Stimulated activated CD8-positive, alpha-beta memory T cell treated with anti-CD3 and anti-CD28 coated beads, Interleukin-4, amount 100 ng/mL, for 4 hours (primary cell): ENCODE measurements at places on chromosomes 5 and 9.

- DNase-seq = no peak
These were observed 309.1 kb downstream of the PSAT1 start for GRCh38 chr9:78606001-78606379.

GRCh38 chr5:965604-966344 lies 42.8 kb upstream of the NKD2 start:
- no peak for DNase-seq

DNA sequence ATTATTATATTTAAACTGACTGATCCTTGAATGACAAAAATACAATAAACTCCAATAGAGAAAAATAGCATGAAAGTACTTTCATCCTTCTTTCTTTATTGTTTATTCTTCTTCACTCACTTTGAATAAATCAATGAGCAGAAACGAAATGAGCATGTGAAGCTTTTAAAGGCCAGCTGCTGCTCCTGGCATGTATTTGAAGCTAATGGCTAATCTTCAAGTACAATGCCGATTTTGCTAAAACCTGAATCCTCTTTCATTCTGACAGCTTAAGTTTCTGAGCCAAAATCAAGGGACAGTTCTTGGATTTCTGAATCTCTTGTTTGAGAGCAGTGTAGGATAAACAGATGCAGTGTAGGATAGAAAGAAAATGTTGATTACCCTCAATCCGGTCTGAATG lies 237.3 kb downstream of the CDH10 start:
- DNase-seq = no peak

GRCh38 chr9:134139081-134139480 lies 3.2 kb downstream of the WDR5 start:
- no peak for DNase-seq

DNA sequence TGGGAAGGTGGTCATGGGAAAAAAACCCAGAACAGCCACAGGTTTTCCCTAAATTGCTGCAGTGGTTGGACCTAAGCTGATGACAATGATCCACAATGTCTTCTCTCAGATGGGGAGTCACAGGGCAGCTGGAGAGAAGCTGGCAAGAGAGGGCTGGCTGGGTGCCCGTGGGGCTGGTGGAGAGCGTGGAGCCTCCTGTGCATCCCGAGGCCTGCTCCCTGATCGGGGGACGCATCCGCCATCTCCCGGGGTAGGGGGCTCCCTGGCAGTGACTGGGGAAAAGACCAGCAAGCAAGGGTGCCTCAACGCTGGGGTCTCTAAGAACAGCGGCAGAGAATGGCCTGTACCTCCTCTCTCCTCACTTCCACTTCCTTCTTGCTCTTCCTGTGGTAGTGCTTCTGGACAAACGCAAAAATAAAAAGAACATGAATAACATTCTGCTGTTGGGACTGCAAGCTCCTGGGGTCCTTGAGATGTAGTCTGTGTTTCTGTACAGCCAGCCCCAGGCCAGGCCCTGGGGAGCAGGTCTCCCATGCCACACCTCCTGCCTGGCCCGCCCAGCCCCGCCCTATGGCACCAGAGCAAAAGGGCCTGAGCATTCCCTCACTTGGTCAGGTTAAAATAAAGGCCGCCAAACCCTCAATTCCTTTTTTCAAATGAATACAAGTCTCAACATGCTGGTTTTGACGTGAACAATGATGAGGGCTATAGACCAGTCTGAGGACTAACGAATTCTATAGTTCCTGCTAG lies 7.0 kb upstream of the MRNIP start:
- no peak for DNase-seq

DNA sequence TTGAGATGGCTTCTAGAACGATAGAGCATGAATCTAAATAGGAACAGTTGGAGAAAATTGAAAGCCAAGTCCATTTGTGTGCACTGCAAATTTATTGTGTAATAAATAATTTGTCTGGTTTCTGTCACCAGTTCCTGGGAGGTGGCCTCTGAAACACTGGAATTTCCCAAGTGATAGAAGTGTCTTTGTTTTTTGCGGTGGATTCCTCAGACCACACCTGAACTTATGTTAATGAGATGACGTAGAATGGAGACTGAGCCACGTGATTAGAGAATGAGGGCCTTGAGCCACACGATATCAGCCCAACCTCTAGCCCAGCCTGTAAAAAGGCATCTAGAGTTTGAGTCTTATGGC lies 105.1 kb downstream of the MSX2 start:
- DNase-seq = no peak

DNA sequence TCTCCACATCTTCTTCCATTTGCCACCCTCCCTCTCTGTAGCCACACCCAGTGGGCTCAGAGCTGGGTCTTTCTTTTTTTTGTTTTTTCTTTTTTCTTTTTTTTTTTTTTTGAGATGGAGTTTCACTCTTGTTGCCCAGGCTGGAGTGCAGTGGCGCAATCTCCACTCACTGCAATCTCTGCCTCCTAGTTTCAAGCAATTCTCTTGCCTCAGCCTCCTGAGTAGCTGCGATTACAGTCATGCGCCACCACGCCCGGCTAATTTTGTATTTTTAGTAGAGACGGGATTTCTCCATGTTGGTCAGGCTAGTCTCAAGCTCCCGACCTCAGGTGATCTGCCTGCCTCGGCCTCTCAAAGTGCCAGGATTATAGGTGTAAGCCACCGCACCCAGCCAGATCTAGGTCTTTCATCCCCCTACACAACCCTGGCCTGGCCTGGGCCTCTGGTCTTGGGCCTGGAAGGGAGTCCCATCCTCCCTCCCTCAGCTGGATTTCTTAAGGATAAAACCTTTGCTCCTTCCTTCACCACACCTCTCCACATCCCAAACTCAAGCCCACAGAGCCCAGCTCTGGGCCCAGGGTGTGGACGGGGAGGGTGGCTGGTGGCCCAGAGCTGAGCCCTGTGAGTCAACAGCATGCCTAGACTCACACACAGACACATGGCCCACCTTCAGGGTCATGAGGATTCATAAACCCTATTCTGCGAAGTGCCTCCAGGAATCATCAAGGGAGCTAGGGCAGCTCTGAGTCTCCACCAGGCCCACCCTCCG lies 18.8 kb upstream of the KCNIP1 start:
- no peak for DNase-seq

DNA sequence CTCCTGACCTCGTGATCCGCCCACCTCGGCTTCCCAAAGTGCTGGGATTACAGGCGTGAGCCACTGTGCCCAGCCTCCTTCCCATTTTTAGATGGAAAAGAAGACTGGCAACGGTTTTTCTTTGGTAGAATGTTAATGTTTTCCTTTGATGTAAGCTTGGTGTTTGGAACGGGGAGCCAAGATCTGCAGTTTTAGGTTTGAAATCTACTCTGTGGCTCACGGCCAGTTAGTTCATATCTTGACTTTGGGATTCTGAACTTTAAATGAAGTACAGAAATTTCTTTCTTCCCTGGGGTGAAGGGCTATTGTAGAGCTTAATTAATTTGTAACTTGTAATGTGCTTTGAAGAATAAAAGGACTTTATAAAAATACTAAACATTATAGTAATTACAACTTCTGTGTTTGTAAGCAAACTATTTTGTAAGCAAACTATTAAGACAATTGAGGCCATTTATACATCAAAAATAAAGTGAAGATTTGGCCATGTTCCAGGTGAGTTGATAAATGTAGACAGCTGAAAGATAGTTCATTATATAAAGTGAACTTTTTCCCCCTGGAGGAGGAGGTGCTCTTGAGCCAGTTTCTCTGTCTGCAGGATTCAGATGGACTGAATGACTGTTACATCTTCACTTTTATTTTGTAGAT lies 117.1 kb upstream of the TUT7 start:
- no peak for DNase-seq

DNA sequence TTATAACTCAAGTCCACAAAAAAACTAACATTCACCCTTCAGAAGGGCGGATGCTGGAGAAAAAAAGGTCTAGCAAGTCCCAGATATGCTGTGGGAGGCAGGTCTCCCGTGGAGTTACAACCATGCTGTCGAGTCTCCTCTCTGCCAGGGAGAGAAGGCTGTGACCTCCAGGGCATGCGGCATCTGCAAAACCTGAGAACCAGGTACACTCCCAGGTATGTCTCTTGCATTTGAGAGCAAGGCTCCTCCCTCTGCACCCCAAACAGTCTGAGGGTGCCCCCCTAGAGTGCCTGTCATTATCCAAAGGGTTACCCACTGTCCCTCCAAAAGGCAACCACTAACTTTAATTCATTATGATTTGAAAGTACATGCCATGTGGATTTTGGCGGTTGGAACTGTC lies 134.0 kb downstream of the IRX2 start:
- DNase-seq = no peak

GRCh38 chr5:59128646-59129290 lies 545.9 kb downstream of the RAB3C start:
- no peak for DNase-seq

DNA sequence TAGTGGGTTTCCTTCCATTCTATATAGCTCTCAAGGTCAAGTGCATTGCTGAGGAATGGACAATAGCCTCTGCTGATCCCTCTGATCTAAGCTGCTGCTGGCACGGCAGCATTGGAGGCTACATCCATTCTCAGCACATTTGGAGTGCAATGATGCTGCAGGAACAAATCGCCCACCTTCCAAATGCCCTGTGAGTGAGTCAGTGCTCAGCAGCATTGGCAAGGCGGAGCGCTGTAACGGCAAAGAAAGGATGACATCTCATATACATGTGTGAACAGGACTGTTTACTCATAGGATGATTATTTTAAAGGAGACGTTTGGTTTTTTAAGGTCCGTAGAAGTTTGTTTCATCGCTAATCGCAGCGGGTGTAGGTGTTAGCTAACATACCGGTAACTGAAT lies 408.7 kb downstream of the ARHGEF28 start:
- DNase-seq = no peak

- no peak for DNase-seq
These were observed 24.6 kb downstream of the RFK start for GRCh38 chr9:76369583-76369982.

DNA sequence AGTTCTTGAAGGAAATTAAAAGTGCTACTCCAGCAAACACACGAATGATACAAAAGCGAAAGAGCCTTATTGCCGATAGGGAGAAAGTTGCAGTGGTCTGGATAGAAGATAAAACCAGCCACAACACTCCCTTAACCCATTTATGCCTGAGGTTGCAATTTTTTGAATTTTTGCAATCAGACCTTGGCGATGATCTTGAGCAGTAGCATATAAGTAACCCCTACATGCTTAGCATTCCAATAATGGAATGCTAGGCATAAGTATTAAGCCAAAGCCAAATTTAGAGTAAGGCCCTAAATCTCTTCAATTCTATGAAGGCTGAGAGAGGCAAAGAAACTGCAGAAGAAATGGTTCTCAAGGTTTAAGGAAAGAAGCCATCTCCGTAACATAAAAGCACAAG lies 153.5 kb downstream of the SLC28A3 start:
- no peak for DNase-seq

GRCh38 chr5:147036691-147037245 lies 158.2 kb upstream of the PPP2R2B start:
- no peak for DNase-seq

GRCh38 chr5:138459311-138459933 lies 5.9 kb upstream of the EGR1 start:
- DNase-seq = peak; percentile 73

DNA sequence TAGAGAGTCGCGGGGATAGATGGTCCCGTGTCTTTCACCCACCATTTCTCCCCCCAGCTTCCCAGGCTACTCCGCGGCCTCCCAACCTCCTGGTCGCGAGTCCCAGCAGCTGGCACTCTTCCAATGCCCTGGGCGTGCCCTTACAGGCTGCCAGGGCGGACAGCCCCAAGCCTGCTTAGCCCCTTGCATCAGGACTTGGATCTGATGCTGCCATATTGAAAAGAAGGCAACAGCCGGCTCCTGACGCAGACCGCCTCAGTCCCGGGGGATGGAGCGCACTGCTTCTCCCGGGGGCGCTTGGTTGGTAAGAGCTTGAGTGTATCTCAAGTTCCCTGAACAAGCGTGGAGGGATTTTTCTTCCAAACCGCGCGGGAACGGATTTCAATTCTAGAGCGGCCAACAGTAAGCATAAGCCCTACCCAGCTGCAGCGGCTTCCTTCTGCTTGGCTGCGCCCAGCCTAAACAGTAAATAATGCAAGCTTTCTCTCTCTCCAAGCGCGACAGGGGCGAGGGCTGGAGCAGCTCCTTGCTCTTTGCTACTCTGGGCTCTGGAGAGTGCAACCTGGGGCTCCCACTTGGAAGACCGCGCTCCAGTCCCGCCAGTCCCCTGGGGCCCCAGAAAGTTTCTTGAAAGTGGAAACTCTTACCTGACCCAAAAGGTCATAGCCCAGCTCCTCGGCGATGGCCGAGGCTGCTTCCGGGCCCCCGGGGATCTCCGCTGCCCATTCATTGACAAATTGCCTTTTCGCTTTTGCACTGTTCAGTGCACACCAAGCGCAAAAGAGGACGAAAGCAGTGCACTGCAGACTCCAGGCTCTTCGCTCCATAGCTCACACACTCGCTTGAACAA lies 607 bp downstream of the PCSK1 start:
- no peak for DNase-seq

DNA sequence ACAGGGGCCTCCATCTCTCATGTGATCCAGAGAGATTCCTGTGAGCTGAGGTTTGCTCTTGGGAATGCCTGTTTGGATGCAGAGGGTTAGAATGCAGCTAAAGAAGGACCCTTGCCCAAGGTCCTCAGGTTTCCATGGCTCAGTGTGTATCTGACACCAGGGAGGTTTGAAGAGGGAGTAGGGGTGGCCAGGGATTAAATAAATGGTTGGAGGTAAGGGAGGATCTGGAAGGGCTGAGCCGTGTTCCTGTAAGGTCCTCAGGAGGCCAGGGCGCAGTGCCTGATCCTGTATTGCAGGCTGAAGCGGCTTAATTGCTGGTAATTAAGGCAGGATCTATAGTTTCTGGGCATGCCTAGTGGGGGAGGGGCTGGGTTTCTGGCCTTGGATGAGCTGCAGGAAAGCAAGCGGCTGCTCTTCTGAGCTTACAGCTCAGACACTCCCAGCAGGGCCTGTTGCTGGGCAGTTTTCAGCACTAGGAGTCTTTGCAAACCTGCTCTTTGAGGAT lies 41.5 kb upstream of the MAP1B start:
- DNase-seq = no peak

DNA sequence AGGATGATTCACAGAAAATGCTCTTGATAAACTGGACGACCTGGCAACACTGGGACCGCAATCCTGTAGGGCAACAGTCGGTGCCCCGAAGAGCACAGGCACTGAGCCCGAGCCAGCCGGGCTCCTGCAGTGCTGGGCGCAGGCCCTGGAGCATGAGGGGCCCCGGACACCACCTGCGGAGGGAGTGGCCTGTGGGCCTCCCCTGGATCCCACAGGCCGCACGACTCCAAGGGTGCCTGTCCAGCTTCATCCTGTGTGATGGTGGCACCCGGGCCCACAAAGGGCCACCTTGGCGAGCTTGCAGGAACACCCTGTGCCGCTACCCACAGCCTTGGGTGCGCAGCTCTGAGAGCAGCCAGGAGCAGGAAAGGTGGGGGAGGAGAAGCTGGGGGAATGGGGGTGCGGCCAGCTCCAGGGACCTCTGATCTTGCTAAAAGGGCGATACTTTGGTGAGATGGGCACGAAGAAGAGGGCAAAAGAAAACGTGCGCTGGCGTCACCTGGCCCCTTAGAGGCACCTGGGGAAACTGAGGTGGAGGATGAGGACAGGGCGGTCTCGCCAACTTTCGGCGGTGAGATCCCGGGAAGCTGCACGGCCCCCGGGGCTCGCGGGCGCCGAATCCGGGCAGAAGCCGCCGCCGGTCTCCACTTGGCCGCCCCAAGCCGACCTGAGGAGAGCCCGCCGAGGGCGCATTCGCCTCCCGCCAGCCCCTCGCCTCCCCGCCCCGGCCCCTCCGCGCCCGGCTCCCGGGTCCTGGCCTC lies 722 bp downstream of the TBC1D9B start:
- DNase-seq = no peak
